ENCODE measurements at places on chromosomes 16 and 17. TPM values are rescaled to one million over a fixed set of nuclear protein-coding genes. Genes with fewer than 3 reads are reported as not detected.

CD300LB gene
- polyA plus RNA-seq = not detected

- H3K27ac ChIP-seq = no peak overlapping the region
- H3K27me3 ChIP-seq = no peaks in the 10 kb centered on the region
- peaks cover 65% of the 10 kb centered on the region for H3K36me3 ChIP-seq
- H3K4me1 ChIP-seq = no peaks in the 10 kb centered on the region
- peak; percentile 81 for DNase-seq
- no peak overlapping the region for H3K4me3 ChIP-seq
Observed at GRCh38 chr16:89909777-89910716, 8.6 kb upstream of the MC1R start.

DNA sequence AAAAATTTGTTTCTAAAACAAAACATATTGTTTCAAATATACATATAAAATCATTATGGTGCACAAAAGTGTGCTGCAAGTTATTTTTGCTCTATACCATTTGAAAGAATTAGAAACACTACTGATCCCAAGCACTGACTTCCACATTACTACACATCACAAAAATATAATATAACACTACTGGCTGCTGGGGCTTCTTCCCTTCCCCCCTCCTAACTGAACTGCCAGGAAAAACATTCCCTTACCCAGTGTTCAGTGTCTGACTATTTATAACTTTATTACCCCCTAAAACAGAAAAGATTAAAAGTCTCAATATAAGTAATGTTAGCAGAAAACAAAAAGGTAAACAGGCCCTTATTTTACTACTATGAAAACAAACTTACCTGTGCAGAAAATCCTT, 36.9 kb downstream of the GPATCH8 start:
- H3K4me3 ChIP-seq = no peak overlapping the region
- H3K36me3 ChIP-seq = peaks cover 9% of the 10 kb centered on the region
- no peak overlapping the region for H3K27ac ChIP-seq
- H3K4me1 ChIP-seq = 0 out of 2 replicates have a peak, but pooled peaks cover 2% of the 10 kb centered on the region
- no peak for DNase-seq
- no peaks in the 10 kb centered on the region for H3K27me3 ChIP-seq

KRT39 gene
- not detected for polyA plus RNA-seq

DNA sequence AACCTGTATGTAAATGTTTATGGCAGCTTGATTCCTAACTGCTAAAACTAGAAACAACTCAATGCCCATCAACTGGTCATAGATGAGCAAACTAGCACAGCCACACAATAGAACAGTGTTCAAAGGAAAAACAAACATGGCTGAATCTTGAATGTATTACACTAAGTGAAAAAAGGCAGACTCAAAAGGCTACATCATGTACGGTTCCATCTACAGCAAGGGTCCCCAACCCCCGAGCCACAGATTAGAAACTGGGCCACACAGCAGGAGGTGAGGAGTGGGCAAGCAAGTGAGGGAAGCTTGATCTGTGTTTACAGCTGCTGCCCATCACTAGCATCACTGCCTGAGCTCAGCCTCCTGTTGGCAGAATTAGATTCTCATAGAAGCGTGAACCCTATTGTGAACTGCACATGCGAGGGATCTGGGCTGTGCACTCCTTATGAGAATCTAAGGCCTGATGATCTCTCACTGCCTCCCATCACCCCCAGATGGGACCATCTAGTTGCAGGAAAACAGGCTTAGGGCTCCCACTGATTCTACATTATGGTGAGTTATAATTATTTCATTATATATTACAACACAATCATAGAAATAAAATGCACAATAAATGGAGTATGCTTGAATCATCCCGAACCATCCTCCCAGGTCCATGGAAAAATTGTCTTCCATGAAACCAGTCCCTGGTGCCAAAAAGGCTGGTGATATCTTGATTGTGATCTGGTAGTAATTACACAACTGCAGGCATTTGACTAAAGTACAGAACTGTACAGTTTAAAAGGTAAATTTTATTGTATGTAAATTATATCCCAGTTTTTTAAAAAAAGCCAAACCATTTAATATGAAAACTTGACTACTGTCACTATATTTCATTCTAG, 7.7 kb downstream of the CEP20 start:
- H3K27me3 ChIP-seq = no peaks in the 10 kb centered on the region
- H3K4me1 ChIP-seq = peaks cover 19% of the 10 kb centered on the region
- DNase-seq = no peak
- no peak overlapping the region for H3K4me3 ChIP-seq
- peaks cover 79% of the 10 kb centered on the region for H3K36me3 ChIP-seq

DOC2A gene
- 0.36 TPM for polyA plus RNA-seq

- no peak overlapping the region for H3K4me3 ChIP-seq
- no peak for DNase-seq
- H3K4me1 ChIP-seq = peaks cover 69% of the 10 kb centered on the region
- H3K27ac ChIP-seq = no peak overlapping the region
- peaks cover 84% of the 10 kb centered on the region for H3K36me3 ChIP-seq
- no peaks in the 10 kb centered on the region for H3K27me3 ChIP-seq
Observed at GRCh38 chr17:28908640-28909167, 5.8 kb upstream of the DHRS13 start.

GNG13 gene
- polyA plus RNA-seq = not detected

KRTAP2-3 gene
- not detected for polyA plus RNA-seq

DNA sequence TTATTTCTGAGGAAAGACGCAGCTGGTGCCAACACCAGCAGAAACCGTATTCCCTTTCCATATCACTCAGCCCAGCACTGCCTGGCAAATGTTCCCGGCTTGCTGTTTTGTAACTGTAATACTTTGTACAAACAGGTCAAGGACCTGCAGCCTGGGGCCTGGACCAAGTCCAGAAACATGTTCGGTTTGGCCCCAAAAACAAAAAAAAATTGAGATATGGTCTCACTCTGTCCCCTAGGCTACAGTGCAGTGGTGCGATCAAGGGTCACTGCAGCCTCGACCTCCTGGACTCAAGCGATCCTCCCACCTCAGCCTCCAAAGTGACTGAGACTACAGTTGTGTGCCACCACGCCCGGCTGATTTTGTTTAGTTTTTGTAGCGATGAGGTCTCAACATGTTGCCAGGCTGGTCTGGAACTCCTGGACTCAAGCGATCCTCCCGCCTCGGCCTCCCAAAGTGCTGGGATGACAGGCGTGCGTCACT, 1.2 kb downstream of the HAGH start:
- peaks cover 8% of the 10 kb centered on the region for H3K36me3 ChIP-seq
- H3K4me3 ChIP-seq = no peak overlapping the region
- no peaks in the 10 kb centered on the region for H3K27me3 ChIP-seq
- H3K4me1 ChIP-seq = peaks cover 40% of the 10 kb centered on the region
- H3K27ac ChIP-seq = no peak overlapping the region

DNA sequence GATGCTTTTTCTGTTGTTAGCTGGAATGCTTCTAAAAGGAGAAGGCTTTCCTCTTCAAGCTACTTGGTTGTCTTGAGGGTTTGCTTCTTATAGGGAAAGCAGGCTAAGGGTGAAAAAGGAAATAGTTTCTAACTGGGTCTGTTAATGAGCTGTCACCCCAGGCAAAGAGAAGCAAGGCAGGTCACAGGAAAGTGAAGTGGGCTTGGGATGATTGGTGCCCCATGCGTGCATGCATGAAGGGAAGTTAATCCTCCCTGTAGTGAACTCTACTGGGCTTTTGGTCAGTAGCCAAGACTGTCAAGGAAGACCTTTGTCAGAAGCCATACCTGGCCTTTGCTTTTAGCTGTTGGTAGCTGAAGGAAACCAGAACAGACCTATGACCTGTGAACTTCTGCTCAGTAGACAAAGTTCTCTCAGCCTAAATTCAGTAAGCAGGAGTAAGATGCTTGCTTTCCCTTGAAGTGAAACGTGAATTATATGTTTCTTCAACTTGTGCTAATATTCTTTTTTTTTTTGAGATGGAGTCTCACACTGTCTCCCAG, 16.5 kb downstream of the TENT4B start:
- H3K4me1 ChIP-seq = no peaks in the 10 kb centered on the region
- no peak overlapping the region for H3K4me3 ChIP-seq
- no peak overlapping the region for H3K27ac ChIP-seq
- no peaks in the 10 kb centered on the region for H3K36me3 ChIP-seq
- DNase-seq = no peak

GRCh38 chr16:89522287-89522686, 14.1 kb downstream of the SPG7 start:
- no peak for DNase-seq
- peaks cover 92% of the 10 kb centered on the region for H3K36me3 ChIP-seq
- no peak overlapping the region for H3K27ac ChIP-seq
- no peaks in the 10 kb centered on the region for H3K27me3 ChIP-seq

ASGR2 gene
- not detected for polyA plus RNA-seq

- H3K27me3 ChIP-seq = no peaks in the 10 kb centered on the region
- peaks cover 76% of the 10 kb centered on the region for H3K36me3 ChIP-seq
- H3K4me1 ChIP-seq = peaks cover 19% of the 10 kb centered on the region
- no peak overlapping the region for H3K4me3 ChIP-seq
Observed at GRCh38 chr16:23871924-23872323, 36.1 kb downstream of the PRKCB start.

DNA sequence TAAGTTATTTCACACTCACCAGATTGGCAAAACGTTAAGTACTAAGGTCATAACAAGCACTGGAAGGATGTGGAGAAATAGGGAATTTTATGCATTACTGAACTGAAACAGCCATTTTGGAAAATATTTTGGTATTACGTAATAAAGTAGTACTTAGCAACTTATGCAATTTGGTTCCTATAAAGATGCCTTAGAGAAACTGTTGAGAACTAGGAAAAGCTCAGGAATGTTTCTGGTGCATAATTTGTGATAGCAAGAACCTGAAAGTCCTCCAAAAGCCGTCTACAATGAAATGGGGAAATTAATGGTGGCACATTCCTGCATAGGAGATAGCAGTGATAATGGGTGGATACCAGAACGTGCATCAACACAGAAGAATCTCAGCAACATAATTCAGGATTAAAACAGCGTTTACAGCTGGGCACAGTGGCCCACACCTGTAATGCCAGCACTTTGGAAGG, 472.5 kb downstream of the WWOX start:
- H3K27ac ChIP-seq = no peak overlapping the region
- no peak for DNase-seq
- H3K27me3 ChIP-seq = peaks cover 3% of the 10 kb centered on the region
- no peak overlapping the region for H3K4me3 ChIP-seq
- no peaks in the 10 kb centered on the region for H3K4me1 ChIP-seq
- H3K36me3 ChIP-seq = no peaks in the 10 kb centered on the region

DNA sequence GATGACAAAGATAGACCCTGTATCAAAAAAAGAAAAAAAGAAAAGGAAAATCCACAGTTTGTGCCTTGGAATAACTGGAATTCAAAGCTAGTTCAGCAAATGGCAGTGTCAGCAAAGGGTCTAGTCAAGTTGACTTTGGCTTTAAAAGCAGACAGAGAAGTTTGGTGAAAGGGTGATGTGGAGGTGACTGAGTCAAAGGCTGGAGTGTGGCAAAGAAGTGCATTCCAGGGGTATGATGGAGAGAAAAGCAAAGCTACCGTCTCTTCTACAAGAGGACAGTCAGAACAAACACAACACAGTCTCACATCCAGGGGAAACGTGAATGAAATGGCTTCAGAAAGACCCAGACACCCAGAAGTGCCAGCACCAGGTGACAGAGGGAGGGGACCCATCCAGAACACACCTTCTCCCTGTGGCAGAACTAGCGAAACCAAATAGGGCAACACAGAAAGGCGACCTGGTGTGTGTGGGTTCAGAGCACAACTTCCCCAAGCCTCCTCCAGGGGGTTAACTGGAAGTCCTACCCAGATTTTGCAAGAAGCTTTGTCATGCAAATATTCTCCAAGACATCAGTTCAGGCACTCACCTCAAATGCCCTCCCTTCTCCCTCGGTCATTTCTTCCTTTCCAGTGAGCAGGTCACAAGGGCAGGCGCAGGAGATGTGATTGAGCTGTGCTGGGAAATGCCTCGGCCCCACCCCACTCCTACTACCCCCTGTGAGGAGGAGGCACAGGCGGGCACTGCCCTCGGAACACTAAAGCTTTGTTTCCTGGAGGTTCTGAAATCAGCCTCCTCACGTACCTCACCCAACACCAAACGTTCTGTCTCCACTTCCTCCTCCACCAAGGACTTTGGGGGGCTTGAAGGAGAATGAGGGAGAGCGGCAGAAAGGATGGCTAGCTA, 481.9 kb downstream of the SOX9 start:
- H3K27me3 ChIP-seq = 0 out of 3 replicates have a peak, but pooled peaks cover 3% of the 10 kb centered on the region
- no peak overlapping the region for H3K4me3 ChIP-seq
- no peaks in the 10 kb centered on the region for H3K4me1 ChIP-seq

DNA sequence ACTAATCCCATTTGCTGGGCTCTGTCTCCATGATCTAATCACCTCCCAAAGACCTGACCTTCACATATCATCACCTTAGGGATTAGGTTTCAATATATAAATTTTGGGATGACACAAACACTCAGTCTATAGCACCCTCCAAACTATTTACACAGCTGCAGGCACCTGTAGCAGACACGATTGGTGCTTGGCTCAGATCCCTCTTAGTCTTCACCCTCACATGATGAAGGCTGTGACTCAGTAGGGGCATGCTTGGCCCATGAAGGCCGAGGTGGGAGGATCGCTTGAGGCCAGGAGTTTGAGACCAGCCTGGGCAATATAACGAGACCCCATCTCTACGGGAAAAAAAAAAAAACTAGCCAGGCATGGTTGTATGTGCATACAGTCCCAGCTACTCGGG, 73.5 kb downstream of the HS3ST2 start:
- no peak overlapping the region for H3K27ac ChIP-seq
- no peaks in the 10 kb centered on the region for H3K27me3 ChIP-seq
- H3K36me3 ChIP-seq = no peaks in the 10 kb centered on the region
- DNase-seq = no peak
- H3K4me3 ChIP-seq = no peak overlapping the region

GRCh38 chr17:78423961-78424675, 45.7 kb downstream of the PGS1 start:
- H3K4me1 ChIP-seq = peaks cover 9% of the 10 kb centered on the region
- H3K27me3 ChIP-seq = no peaks in the 10 kb centered on the region
- no peak overlapping the region for H3K4me3 ChIP-seq
- no peak overlapping the region for H3K27ac ChIP-seq
- DNase-seq = no peak
- peaks cover 76% of the 10 kb centered on the region for H3K36me3 ChIP-seq

TMEM97 gene
- polyA plus RNA-seq = 44.9 TPM

DNA sequence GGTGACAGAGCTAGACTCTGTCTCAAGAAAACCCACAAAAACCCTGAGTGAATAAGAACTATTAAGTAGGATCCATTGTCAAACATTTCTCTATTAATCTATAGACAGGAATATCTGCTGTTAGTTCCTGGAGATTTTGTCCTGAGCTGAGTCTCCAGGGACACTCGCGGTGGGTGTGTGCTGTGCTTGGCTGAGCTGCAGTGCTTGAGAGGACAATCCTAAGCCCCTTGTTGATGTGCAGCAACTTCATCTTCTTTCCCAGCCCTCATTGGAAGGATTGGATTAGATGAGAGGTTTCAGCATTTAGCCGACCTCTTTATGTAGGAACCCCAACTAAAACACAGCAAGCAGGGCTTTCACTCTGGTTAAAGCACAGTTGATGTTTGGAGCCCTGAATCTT, 33.3 kb downstream of the NDEL1 start:
- no peaks in the 10 kb centered on the region for H3K27me3 ChIP-seq
- peaks cover 50% of the 10 kb centered on the region for H3K36me3 ChIP-seq
- no peak overlapping the region for H3K27ac ChIP-seq
- H3K4me3 ChIP-seq = no peak overlapping the region
- no peaks in the 10 kb centered on the region for H3K4me1 ChIP-seq
- DNase-seq = no peak

CCL7 gene
- polyA plus RNA-seq = not detected

SDR42E2 gene
- not detected for polyA plus RNA-seq

- no peak for DNase-seq
- H3K27me3 ChIP-seq = no peaks in the 10 kb centered on the region
- H3K4me1 ChIP-seq = peaks cover 6% of the 10 kb centered on the region
- no peaks in the 10 kb centered on the region for H3K36me3 ChIP-seq
Observed at GRCh38 chr16:53429221-53429943, 4.9 kb upstream of the RBL2 start.

MT1G gene
- polyA plus RNA-seq = not detected

VAMP2 gene
- 22.9 TPM for polyA plus RNA-seq
